Osteoblast (primary cell): ENCODE measurements at places on chromosomes 1 and 21. TPM values are rescaled to one million over a fixed set of nuclear protein-coding genes. Genes with fewer than 3 reads are reported as not detected.

DNA sequence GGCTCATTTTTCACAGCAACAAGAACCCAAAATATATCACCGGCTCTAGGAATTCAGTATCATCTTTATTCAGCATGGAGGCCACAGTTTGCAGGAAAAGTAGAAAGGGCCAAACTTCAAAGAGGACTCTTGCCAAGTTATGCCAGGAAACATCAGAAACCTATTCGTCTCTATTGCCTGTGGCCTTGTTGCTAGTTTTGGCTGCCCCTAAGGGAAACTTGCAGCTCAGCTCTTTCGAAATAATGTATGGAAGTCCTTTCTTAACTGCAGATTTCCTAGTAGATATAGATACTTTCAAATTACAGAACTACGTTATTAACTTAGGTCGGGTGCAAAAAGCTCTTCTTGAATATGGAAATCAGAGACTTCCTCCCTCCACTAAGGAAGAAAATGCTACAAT lies 4.2 kb upstream of the NENF start:
- no peak for DNase-seq

DNA sequence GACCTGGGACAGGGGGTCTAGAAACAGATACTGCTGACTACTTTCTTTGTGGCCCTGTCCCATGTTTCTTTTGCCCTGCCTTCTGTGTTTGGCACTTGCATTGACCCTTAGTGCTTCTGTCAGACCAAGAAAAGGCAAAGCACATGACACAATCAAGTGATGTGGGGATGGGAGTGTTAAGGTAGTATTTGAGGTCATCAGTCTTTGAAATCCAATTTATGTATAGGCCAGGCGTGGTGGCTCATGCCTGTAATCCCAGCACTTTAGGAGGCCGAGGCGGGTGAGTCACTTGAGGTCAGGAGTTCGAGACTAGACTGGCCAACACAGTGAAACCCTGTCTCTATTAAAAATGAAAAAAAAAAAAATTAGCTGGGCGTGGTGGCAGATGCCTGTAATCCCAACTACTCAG lies 26.0 kb downstream of the SERBP1 start:
- no peak for DNase-seq

DNA sequence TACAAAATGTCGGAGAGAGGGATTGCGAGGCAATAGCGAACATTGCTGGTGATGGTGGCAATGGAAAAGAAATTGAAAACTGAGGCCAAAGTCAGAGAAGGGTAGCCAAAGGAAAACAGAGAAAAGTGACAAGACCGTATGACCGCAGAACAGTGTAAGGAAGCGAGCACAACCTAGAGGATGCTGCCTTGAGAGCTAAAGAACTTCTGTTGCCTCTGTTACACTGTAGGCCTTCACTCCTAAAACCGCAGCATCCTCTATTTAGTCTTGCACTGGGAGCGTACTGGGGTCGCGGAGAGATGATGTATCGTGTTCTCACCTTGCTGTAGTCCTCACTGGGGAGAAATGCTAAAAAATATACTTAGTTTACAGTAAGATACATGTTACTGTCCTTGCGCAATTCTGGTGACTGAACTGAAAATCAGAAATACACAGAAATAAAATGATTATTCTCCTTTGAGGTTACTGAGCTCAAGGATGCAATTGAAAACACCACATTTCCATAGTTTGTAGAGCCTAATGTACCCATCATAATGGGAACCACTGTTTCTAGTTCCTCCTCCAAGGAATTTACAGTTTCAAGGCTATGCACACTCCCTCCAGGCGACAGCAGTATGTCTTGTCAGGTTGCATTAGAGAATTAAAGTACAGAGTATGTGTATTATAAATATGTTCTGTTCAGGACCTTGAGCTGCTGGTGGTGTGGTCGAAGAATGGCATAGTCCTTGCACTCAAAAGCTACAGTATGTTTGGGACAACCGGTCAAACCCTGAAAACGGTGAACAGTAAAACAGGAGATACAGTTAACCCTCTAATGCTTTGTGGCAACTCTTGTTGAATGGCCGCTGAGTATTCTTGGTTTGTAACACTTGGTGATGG lies 1.3 kb downstream of the NEK7 start:
- peak; percentile 77 for DNase-seq

DNA sequence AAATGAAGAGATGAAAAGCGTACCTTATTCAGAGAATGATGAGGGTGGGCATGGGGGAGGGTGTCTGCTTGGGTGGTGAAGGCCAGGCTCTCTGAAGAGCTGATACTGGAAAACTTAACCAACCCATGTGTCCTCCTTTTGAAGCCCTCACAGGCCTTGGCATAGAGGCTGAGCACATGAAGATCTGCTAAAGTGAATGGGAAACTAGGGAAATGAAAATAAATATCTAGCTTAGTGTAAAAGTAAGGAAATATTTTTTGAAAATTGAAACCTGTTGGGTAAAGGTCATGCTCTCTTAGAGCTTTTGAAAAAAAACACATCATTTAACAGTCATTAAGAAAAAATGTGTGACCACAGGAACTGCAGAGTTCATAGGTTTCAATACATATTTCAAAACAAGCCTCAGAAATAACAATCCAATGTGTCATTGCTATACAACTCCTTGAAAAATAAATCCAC lies 40.5 kb upstream of the RALGPS2 start:
- peak; percentile 79 for DNase-seq

Gene SH2D1B
- total RNA-seq: not detected in 2 replicates
